ENCODE measurements at places on chromosomes 6 and 20.

DNA sequence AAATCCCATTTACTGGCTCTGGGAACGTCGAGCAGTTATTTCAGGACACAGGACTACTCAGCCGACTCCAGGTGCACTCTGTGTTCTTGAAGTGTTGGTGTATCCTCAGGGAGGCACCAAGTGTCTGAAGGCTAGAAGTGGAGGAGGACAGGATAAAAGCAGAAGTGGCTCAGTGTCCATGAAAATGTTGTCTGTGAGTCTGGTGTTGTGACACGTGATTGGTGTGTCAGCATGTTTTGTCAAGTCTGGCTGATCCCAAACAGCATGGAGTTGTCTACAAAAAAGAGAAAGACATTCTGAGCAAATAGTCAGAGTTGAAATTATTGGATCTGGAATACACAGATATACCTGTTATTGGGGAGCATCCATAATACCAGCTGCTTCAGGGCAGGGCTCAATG is 30.3 kb downstream of the SCGN start:
- DNase-seq = no peak

DNA sequence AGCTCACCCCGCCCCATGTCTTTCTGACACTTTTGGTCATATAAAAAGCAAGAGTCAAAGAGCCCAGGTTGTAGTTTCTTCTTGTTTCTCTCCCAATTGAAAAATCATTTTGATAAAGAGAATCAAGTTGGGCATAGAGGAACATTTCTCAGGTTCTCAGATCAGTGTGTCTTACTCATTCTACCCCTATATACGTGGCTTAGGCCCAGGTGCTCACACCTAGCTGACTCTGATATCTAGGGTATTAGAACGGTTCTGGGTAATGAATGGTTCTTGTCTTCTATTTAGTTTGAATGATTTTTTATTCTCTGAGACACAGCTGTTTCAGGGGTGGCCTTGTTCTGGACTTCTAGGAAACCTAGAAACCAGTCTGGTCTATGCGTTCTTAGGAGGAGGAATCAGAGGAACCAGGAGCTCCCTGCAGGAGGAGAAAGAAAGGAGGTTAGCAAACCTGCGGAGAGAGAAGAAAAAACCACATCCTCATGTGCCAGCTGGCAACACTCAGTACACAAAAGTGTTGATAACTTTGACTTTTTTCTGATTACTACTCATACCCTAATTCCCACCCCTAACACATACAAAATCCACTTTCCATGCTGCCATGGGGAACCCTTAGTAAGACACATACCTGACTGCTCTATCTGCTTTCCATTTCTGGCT is 178.0 kb downstream of the CLIC5 start:
- DNase-seq = no peak

DNA sequence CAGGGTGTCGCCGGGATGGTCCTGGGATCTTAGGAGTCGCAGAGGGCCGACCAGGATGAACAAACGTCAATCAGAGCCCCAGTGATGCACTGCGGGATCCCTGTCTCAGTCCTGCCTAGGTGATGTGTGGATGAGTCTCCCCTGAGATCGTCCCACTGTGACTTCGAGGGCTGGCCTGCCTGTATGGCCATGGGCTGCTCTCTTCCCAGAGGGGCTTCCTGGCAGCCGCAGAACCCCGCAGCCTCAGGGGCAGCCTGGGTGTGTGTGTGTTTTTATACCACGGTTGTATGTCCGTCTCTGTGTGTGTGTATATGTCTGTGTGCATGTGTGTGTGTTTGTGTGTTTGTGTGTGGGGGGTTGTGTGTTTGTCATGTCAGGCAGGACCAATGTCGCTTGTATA is 111.6 kb downstream of the MYLK4 start:
- DNase-seq = no peak

GRCh38 chr6:166500246-166500645 is 86.2 kb downstream of the RAMACL start:
- no peak for DNase-seq

DNA sequence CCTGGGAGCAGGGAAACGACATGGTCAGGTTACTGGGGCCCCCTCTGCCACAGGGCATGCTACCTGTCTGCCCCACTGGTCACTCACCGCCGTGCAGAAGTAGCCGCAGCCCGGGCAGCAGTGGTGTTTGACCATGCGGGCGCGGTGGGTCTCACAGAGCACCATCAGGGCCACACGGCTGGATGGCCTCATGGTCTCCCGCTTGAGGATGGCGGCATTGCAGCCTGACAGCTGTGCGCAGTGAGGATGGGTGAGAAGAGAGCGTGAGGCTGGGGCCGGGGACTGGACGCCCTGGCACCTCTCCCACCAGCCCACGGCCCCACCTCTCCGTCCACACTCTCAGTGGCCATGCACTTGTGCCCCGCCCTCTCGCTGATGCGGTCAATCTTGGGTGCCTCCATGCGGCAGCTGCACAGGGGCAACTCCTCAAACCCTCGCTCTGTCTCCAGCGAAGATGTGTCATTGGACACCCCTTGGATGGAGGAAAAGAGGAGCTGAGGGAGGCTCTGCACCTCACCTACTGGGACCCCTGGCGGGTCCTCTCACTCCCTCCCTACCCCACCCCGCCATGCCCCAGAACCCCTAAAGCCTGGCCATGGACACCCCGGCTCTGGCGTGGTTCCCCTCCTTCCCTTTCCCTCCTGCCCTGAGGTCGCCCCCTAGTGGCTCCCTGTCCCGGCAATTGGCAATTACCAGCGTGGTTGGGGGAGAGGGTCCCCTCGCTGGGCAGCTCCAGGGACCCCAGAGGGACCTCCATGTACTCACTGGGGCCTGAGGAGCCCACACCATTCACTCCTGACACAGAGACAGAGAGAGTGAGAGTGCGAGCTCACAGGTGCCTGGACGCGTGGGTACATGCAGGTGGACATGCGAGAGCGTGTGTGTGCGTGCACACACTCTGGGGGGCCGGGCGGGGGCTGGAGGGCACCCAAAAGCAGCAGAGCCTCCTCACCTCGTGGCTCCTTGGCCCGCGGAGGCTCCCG is 8.9 kb downstream of the EHMT2 start:
- DNase-seq = no peak

- no peak for DNase-seq
These were observed 36.8 kb downstream of the MTHFD1L start for GRCh38 chr6:150902142-150902776.
